SW 1271 (cell line): ENCODE measurements at places on chromosomes 11 and 22.

DNA sequence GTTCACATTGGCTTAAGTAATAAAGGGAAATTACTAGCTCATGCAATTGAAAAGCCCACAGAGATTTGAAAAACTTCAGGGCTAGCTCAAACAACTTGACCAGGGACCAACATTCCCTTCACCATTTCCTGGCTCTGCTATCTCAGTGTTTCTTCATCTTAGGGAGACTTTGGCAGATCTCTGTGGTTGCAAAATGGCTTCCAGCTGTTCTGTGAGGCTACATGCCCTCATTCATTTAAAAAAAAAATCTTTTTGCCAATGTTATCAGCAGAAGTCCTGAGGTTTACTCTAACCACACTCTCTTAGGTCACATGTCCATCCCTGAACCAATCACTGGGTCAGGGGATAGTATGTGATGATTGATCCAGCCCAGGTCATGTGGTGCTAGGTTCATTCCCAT is 13.9 kb upstream of the RASSF10 start:
- no peak for DNase-seq

DNA sequence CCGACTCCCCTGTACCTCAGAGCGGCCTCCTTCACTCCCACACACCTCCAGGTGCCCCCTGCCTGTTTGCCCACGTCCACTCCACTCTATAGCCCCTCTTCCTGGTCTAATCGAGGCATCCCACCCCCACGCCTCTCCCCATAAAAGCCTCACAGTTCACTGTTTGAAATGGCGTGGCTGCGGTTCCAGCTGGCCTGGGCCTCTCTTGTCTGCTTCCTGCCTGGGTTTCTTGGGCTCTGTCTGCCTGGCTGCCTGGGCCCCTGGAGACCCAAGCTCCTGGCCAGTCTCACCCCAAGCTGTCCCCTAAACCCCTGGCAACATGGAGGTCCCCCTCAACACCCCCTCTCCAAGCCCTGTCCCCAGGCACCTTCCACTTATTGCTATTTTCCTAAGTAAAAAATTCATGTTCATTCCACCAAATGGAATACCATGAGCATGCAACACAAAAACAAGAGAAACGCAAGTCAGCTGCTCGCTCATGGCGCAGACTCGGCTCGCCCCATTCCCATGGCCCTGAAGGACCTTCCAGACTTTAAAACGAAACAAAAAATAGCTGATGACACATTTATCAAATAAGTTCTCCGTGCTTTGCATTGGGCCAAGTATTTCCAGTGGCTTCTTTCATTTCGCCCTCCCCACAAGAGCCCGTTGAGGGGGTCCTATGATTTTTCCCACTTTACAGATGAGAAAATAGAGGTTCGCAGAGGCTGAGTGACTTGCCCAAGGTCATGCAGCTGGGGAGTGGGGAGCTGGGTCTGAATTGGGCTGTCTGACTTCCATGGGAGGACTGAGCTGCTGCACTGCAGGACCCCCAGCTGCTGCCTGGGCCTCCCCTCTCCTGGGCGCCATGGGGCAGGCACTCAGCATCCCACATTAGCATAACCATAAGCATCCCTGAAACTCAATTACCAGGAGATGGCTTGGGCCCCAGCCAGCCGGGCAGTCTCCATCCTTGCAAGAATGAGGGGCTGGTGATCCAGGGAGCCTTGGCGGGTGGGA is 11.7 kb upstream of the FLRT1 start:
- no peak for DNase-seq

DNA sequence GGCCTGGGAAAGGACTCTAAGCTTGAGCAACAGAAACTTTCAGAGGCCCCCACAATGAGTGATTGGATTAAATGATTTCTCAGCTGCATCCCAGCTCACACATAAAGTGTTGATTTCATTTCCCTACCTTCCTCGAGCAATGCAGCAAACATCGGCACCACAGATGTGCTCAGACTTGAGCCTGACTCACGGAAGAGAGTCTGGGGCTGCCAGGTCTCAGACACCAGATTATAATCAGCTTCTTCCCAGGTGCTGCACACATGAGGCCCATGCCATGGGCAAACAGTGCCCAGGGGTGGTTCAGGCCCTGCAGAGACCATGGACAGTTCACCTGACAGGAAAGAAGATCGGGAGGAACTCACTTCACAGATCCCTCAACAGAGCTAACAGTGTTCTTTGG is 226.6 kb upstream of the TENM4 start:
- no peak for DNase-seq

DNA sequence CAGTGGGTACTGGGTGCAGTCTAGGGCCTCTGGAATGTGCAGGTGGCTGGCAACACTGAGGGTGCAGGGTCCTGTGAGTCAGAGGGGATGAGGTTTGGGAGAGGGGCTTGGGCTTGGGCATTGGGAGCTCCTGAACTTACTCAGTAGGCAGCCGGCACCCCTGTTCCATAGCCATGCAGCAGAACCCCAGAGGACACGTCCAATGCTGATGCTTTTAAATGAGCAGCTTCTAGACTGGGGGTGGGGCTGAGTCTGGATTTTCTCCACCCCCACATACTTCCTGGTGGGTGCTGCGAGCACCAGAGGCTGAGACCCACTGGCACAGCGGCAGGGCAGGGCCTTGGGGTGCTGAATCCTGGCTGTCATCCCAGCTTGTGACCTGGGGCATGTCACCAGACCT is 71.4 kb downstream of the ARHGAP8 start:
- no peak for DNase-seq

- DNase-seq = no peak
These were observed 1237.8 kb downstream of the BRD1 start for GRCh38 chr22:48589901-48590300.

GRCh38 chr22:46378426-46379065 is 43.0 kb downstream of the TRMU start:
- DNase-seq = no peak

GRCh38 chr22:44884562-44884961 is 125.2 kb downstream of the PHF21B start:
- no peak for DNase-seq

- no peak for DNase-seq
These were observed 186.4 kb upstream of the PITPNB start for GRCh38 chr22:28105413-28105812.

- DNase-seq = no peak
These were observed 545.8 kb downstream of the SOX6 start for GRCh38 chr11:15810525-15810924.
